NAMALWA (cell line): ENCODE measurements at places on chromosomes 6 and 20.

DNA sequence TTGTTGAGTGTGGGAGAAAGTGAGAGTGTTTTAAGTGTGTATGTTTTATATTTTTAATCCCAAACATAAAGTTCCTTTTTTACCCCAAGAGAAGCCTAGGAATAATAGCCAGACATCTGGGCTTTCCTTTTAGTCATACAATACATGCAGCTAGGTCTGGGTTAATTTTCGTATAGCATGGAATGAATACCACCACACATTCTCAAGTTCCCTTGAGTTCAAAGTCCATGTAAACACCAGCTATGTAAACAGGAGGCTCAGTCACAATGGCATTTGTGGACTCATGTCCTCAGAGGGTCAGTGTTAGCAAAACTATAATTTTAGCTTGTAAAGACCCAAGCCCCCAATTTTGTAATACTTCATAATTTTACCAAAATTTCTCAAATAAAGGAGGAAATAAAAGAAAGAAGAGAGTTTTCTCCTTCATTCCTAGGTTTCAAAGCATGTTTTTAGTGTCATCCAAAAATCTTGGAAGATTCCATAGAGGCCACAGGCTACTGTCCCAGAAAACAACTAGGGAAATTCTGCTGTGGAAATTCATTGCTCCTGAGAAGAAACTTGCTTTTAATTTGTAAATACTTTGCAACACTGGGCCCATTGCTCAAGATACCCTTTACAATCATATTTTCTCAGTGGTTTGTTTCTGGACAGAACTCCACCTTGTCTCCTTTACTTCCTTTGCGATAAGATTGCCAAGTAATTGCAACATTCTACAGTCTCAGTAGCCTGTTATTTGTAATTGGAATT is 671.2 kb downstream of the COL12A1 start:
- DNase-seq = no peak

DNA sequence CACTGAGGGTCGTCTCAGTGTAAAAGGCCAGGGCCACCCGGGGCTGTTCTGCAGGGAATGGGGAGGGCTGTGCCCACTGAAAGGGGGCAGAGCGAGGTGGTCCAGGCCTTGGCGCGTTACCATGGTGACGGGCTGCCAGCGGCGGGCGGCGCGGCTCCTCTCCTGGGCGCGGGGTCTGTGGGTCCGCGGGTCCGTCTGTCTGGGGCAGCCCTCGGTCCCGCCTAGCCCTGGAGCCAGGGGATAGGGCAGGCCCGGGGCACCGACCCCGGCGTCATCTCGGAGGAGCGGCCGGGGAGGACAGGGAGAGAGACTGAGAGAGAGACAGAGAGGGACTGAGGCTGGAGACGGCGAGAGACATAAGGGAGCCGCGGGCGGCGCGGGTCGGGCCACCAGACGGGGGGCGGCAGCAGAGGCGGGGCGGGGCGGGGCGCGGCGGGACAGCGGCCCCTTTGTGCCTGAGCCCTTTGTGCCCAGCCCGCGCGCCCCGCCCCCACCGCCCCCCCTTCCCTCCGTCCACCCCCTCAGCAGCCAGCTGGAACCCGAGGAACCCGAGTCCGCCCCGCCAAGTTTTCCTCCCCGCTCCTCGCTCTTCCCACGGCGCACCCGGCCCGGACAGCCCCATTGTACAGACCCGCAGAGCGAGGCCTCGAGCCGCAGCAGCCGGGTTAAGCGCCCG is at the start of gene KIAA1755:
TSS of gene KIAA1755 (minus strand) at position 358 of the 676 bp plus-strand sequence. CDS start at position 123, 235 bp downstream.
- DNase-seq = no peak

GRCh38 chr6:39508515-39508914 is 186.0 kb upstream of the KCNK16 start:
- DNase-seq = no peak

GRCh38 chr6:44333273-44333919 is 9.1 kb upstream of the SPATS1 start:
- DNase-seq = no peak

- DNase-seq = no peak
Measured at GRCh38 chr6:133809406-133809805, 79.5 kb upstream of the TCF21 start.

DNA sequence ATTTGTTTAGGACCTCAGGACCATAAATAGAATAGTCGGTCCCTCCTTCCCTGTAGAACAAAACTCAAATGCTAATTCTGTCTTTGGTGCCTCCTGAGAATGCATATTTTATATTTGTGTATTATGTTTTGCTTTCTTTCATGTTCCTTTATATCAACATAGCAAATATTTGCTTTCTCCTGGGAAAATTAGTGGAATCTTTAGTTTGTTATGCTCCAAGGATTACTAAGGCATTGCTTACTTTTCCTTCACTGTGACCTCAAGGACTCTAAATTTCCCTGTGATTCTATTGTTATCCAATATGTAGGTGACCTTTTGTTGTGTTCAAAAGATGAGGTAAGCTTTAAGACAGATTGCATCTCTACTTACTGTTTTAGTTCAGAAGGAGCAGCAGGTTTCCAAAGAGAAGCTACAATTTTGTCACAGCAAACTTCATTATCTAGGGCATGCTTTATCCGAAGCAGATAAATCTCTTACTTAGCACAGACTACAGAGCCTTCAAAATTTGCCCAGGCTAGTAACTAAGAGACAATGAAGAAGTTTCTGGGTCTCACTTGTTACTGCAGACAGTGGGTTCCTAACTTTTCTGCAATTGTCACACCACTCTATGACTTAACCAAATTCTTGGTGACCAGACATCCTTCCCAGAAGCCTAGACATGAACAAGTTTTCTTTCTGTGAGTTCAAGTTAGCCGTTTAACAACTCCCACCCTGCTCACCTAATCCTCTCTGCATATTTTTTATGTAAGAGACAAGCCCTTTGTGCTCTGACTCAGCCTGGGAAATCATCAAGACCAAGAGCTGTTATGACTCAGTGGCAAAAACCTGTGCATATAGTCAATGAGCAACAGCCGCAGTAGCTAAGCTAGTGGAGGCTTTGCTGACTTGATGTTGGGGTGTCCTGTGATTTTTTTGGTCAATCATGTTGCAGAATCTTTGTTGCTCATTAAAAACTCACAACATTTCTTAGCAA is 378.8 kb downstream of the QKI start:
- no peak for DNase-seq

- no peak for DNase-seq
Measured at GRCh38 chr6:13065581-13065980, 262.8 kb downstream of the TBC1D7 start.

DNA sequence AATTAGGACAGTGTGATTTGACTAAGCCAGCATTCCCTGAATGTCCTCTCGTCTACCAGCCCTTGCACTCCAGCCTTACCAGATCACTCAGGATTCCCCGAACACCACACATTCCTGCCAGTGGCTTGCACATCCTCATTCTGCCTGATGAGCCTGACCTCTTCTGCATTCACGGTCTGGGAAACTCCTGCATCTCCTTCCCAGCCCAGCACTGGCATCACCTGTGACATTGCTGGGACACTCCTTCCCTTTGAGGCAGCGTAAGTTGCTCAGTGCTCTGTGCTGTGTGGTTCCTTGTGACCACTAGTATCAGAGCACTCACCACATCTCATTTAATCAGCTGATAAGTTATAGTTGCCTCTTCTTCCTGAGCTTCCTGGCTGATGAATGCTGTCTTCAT is 17.3 kb downstream of the NCOA7 start:
- DNase-seq = peak; percentile 35

- DNase-seq = no peak
Measured at GRCh38 chr6:130482645-130483390, 117.0 kb downstream of the TMEM200A start.

- DNase-seq = no peak
Measured at GRCh38 chr20:25256226-25256859, 8.5 kb downstream of the PYGB start.

DNA sequence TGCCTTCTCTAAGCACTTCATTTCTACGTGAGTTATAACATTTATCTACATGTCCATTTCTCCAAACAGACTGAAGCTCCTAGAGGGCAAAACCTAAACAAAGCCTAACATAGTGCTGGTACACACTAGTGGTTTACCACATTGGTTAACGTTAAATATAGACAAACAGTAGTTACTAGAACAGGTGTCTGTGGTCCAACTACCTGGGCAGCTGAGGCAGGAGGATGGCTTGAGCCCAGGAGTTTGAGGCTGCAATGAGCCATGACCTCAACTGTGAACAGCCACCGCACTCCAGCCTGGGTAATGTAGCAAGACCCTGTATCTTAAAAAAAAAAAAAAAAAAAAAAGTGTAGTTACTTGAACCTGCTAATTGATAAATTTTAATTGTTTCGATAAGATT is 26.5 kb downstream of the PTPRK start:
- DNase-seq = no peak

DNA sequence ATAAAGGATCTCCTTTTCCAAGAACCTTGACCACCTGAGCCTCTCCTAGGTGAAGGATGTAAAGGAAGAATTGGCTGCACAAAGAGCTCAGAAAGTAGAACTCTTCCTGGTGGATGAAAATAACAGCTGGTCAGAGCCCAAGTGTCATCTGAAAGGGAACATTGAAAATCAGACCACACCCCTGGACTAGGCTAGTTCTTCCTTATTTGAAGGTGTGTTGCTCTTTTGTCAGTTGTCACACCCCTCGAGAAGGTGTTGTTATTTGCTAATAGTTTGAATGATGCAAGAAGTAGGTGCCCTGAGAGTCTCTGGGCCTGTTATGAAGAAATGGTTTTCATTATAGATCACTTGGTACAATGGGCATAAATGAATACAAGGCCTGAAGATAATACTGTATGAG is 31.1 kb downstream of the NHLRC1 start:
- no peak for DNase-seq

DNA sequence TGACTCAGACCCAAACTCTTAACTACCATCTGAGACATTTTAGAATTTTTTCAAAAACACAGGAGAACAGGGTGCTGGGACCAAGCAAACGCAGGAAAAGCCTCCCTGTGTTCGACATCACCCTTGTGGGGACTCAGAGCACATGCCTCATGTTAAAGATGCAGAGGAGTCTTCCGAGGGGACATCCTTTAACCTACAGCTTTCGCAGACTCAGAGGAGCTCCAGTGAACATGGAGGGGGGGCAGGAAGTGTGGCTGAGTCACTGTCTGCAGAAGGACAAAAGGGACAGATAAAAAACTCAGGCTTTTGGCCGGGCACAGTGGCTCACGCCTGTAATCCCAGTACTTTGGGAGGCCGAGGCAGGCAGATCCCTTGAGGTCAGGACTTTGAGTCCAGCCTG is 15.1 kb downstream of the BMP7 start:
- DNase-seq = peak; percentile 56

DNA sequence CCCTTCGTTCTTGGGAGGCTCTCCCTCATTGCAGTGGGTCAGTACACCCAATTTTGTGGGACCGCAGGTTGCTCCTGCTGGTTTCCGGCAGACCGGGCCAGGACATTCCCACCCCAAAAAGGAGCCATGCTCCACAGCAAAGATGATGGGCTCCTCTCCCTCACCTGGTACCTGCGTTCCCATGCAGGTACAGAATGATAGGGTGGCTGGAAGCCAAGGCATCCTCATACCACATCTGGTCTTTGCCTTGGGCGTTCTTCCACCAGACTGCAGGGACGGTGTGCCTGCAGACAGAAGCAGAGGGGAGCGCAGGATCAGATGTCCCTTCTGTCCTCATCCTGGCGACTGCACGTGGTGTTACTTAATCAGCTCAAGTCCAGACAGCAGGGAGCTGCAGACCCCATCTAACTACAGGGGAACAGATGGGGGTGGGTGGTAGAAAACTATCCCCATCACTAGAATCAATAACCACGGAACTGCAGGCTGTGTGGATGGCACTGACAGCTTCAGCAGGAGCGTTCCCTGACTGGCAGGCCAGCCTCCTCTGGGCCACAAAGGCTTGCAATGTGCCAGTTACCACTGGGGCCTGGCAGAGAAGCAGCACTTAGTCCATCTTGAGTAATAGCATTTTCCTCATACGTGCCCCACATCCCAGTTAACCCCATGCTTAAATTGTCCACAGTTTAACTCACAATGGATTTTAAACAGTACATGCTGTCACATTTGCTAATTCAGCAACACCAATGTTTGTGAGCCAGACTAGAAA is 70.4 kb downstream of the ABHD12 start:
- DNase-seq = no peak

DNA sequence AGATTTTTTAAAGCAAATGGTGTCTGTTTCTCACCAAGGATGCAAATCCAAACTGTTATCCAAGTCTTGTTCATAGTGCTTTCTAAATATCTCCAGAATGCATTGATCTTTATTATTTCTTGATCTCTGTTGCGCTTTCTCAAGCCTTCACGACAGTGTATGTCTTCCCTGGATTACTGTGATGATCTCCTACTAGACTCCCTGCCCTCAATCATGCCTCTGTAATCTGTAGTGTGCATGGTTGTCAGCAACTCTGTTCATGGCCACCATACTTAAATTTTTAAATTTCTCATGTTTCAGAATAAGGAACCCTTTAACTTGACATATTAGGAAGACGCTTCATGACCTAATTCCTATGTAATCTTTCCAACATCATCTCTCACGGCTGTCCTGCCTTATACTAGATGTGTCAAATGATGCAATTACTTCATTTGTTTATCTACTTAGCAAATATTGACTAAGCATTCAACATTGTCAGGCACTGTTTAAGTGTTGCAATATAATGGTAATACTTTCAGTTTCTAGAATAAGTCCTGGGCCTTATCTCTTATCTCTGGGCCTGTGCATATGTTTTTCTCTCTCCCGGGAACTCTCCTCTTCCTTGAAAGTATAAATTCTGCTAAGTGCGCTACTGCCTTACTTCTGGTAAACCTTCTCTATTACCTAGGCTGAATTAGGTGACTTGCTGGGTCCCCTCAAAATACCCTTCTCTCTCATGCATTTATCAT is 25.6 kb upstream of the AHI1 start:
- no peak for DNase-seq
